GM04503 (cell line): ENCODE measurements at places on chromosomes 12 and 14.

DNA sequence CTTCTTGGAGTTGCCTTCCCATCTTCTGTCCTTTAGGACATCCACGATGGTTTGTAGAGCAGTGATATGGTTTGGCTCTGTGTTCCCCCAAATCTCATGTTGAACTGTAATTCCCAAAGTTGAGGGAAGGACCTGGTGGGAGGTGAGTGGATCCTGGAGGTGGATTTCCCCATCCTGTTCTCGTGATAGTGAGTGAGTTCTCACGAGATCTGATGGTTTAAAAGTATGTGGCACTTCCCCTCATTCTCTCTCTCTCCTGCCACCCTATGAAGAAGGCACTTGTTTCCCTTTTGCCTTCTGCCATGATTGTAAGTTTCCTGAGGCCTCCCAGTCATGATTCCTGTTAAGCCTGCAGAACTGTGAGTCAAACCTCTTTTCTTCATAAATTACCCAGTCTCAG is 99.2 kb downstream of the BRMS1L start:
- DNase-seq = no peak

DNA sequence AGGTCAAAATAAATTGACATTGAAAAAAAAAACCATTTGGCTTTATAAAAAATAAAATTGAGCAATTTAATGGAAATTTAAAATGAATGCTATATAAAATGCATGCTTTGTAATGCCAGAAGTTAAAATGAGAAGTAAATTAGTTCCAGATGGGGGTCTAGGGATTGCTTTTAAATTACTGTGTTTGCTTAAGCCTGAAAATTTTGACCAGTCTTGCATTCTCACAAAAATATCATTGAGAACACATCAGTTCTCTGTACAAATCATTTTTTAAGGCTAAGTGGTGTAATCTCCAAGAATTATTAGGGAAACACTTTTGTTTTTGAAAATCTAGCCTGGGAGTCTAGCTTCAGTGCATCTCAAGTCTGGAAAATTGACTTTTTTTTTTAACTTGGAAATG is 90.7 kb downstream of the RERG start:
- no peak for DNase-seq

- DNase-seq = no peak
These were observed 272.4 kb downstream of the DPF3 start for GRCh38 chr14:72621387-72622065.

DNA sequence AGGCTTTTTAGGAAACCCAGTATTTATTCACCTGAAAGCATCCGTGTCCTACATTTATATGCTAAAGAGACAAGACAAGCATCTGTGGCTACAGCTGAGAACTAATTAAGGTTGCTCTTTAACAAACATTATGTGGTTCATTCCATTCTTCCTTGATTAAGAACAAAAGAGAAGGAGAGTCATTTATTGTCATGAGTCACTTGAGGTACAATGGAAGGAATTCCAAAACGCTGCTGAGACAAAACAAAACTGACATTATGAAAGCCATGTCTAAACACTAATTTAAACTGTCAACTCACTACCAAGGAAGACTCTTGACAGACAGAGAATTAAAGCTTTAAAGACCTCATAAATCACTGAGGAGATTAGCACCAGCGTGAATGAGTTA is 214.4 kb downstream of the BMP4 start:
- DNase-seq = no peak

DNA sequence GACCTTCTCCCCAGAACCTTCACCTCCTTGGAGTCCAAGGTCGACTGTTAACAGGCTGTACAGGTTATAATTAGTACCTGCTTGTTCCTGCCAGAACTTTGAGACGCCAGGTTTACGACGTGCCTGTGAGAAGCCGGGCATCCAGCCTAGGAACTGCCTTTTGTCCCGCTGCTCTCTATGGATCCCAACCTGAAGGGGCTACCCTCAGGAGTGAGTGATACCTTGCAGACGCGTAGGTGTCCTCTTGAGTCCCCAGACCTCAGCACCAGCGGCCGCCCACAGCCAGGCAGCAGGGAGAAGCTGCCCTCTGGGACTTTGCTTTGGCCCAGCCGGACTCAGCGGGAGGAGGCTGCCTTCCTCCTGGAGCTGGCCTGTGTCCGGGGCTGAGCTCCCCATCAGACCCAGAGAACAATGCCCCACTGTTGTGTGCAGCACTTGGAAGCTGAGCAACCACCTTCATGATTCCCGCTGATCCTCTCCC is 16.2 kb downstream of the SYNE3 start:
- DNase-seq = no peak

DNA sequence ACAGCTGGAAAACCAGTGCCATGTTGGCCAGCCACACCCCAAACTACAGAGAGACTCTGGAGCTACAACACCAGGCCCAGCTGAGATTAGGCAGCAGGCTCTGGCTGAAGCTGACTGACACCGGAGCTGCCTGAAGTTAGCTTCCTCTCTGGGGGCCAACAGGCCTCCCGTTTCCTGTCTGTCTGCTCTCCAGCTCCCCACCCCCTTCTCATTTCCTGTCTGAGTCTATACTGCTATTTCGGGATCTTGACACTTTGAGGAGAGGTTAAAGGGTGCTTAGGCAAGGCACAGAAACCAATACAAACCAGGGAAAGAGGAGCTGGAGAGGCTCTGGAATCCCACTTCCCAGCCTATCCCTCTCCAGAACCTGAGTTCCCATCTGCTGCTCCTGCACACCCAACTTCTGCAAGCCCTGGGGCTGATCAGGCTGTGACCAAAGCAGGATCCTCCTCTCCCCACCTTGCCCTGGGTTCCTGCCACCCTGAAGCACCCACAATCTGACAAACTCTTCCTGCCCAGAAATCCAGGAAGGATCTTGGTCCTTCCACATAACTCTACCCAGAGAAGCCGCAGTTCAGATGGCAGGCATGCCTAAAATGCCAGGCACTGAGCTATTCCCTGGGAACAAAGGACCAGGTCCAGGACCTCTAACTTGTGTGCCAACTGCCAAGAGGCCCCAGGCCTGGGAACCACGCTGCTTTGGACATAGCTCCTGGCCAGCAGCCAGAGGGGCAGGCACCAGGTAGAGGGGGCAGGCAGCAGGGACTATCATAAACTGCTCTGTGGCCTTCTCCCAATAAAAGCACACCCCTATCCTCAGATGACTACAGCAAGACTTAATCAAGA is 39.9 kb downstream of the PRPF40B start:
- DNase-seq = peak; percentile 73

DNA sequence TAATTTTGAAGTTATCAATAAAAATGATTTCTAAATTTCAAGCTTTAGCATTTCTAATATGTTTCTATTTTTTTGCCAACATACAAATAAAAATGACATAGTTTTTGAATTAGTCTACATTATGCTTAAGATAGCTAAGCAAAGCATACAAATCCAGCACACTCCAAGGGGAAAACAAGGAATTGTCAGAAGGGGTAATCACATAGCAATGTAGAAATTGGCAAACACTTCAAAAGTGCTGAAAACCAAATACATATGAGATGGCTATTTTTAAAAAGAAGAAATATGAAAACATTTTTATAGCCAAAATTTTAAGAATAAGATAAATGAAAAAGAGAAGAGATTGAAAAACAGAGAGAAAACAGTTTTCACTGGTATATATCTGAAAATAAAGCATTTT is 308.0 kb downstream of the SLC6A15 start:
- DNase-seq = peak; percentile 30

DNA sequence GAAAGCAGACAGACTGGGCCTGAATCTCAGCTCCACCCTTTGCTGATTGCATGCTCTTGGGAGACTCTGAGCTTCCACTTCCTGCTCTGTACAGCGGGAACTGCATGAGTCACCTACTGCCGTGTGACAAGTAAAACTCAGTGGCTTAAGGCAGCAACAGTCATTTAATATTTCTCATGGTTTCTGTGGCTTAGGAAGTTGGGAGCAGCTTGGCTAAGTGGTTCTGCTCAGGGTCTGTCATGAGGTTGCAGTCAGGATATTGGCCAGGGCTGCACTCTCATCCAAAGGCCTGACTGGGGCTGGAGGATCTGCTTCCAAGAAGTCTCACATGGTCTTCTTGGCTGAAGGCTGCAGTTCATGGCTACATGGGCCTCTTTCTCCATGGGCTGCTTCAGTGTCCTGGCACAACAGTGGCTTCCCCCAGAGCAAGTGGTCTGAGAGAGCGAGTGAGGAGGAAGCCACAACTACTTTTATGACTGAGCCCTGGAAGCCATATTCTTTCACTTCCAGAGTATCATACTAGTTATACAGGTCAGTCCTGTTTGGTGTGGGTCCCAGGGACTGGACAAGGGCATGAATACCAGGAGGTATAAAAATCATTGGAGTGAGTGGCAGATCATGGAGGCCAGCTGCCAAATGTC is 49.7 kb downstream of the FAM222A start:
- DNase-seq = peak; percentile 21

DNA sequence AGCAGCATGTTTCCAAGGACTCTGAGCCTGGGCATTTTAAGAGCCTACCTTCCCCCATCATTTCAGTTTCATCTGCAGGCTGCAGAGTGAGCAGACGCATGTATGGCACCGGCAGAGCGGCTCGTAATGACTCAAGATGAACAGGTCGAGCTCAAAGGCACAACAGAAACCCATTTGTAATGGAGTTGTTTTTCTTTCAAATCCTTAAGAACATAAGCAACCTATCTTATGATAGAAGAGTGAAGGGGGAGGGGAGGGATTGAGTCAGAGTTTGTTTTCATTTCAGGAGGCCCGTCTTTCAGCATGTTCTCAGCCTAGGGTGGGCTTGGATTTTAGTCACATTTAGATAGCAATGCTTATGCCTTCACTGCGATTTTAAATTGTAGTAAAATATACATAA is 54.9 kb upstream of the CISTR start:
- no peak for DNase-seq

GRCh38 chr12:99746538-99746937 is 99.0 kb downstream of the GARIN6 start:
- DNase-seq = no peak

DNA sequence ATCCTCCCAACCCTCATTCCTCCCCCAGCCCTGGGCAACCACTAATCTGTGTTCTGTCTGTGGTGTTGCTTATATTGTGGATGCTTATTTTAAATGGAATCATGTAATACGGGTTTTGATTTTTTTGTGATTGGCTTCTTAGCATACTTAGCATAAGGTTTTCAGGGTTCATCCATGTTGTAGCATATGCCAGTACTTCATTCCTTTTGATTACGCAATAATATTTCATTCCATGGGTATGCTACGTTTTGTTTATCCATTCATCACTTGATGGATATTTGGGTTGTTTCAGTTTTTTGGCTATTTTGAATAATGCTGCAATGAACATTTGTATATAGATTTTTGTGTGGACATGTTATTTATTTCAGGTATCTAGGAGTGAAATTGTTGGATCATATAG is 82.9 kb downstream of the TSPAN9 start:
- DNase-seq = no peak

DNA sequence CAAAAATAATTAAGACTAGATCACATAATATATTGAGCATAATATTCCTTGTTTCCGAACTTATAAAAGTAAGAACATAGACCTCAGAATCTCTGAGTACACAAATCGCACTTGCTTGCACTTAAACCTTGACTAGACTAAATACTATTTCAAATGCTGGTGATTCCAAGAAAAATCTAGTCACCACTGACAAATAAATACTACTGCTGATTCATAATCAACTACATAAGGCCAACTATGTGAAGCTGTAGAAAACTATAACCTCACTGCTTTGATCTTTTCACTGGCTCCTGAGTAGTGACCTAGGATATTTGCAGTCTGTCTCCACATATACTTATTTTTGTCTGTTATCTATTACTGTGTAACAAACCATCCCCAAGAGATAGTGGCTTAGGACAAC is 245.4 kb downstream of the DIO2 start:
- DNase-seq = no peak

- no peak for DNase-seq
These were observed 201.6 kb upstream of the NUDT4 start for GRCh38 chr12:93176165-93176564.

GRCh38 chr12:12334367-12335040 is 15.5 kb downstream of the MANSC1 start:
- no peak for DNase-seq

DNA sequence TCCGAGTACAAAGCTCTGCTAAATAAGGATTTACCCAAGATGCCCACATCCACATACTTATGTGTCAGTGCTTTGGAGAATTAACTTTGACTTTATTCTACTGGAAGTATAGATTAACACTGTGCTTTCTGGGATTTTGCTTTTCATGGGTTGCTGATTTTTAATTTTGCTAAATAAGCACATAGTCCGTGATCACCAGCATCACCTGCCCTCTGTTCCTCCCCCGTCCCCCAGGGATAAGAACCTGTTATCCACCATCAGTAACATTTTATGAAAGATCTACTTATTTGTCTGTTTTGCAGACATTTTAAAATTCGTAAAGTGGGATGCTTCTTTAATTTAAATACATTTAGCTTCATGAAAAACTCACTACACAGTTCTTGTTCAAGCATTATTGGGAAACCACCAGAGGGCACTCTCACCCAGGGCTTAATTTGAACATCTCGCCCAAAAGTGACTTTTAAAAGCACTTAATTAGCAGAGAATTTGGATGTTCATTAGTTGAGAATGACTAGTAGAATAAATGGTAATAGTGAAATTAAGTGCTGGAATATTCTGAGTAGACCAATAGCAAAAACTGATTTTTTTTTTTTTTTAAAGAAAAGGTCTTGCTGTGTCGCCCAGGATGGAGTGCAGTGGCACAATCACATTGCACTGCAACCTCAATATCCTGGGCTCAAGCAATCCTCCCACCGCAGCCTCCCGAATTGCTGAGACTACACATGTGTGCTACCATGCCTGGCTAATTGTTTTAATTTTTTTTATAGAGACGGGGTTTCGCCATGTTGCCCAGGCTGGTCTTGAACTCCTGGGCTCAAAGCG is 35.7 kb downstream of the MRPL42 start:
- no peak for DNase-seq

DNA sequence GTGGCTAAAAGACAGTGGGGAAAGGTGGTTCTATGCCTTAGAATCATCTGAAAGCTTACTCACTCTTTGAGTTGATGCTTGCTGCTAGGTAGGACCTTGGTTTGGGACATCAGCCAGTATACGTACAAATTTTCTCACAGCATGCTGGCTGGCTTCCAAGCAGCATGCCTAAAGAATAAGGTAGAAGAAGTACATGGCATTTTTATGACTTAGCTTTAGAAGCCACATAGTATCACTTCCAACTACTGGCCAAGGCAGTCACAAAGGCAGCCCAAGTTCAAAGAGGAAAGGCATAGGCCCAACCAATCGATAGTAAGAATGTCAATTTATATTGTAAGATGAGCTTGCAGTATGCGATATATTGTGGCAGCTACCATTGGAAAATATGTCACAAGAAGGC is 284.2 kb upstream of the CAND1 start:
- DNase-seq = no peak

DNA sequence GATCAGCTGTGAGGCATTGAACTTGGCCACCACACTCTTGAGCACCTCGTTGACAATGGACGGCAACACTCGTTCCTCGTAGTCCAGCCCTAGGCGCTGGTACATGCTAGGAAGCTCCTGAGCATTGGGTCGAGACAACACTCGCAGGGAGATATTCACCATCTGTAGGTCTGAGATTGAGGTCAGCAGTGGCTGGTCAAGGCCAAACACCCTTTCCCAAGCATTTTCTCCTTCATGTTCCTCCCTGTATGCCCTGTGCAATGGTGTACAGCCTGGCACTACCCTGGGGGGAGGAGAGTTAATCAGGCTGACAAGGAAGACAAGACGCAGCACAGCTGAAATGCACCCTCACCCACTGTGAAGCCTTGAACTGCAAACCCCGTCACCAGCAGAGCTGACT is 2.0 kb downstream of the PHB2 start:
- DNase-seq = no peak
